Posterior vena cava (tissue), 2 donors: ENCODE measurements at places on chromosomes 11 and 22. TPM values are rescaled to one million over a fixed set of nuclear protein-coding genes. Genes with fewer than 3 reads are reported as not detected.

DNA sequence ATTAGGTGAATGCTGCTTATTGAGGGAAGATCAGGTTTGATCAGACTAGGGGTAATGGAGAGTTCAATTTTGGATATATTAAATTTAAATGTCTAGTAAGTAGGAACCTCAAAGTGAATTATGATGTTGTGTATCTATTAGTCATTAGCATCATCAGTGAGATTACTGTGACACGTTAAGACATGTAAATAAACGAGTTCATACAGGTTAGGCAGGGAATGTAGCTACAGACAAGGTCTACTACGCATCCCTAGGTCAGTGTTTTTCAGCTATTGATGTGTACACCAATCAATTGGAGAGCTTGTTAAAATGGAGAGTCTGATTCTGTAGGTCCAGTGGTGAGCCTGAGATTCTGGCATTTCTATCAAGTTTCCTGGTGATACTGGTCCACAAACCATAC, 120.1 kb upstream of the LRRC4C start:
- no peak for DNase-seq

DNA sequence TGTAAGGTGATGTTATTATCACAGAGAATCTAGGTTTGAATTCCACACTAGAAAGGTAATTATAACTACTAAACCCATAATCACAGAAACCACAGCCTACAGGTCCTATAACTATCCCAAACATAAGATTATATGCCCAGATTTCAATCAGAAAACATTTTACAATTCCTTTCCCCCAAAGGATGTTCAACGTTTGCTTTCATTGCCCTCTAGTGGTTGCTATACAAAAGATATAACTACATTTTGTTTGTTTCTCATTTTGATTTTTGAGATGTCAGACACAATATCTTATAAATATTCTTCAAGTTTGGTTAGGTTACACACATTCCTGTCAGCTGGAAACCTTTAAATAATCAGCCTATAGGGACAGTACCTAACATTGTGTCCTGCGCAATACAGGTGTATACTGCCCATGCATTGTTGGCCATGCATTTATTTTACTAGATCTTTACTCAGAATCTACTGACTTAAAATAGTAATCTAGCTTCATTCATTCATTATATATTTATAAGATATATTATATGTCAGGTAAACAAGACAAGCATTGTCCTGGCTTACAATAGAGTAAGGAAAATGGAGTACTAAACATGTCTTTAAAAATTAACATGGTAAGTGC, 530.5 kb upstream of the CCDC90B start:
- no peak for DNase-seq

DNA sequence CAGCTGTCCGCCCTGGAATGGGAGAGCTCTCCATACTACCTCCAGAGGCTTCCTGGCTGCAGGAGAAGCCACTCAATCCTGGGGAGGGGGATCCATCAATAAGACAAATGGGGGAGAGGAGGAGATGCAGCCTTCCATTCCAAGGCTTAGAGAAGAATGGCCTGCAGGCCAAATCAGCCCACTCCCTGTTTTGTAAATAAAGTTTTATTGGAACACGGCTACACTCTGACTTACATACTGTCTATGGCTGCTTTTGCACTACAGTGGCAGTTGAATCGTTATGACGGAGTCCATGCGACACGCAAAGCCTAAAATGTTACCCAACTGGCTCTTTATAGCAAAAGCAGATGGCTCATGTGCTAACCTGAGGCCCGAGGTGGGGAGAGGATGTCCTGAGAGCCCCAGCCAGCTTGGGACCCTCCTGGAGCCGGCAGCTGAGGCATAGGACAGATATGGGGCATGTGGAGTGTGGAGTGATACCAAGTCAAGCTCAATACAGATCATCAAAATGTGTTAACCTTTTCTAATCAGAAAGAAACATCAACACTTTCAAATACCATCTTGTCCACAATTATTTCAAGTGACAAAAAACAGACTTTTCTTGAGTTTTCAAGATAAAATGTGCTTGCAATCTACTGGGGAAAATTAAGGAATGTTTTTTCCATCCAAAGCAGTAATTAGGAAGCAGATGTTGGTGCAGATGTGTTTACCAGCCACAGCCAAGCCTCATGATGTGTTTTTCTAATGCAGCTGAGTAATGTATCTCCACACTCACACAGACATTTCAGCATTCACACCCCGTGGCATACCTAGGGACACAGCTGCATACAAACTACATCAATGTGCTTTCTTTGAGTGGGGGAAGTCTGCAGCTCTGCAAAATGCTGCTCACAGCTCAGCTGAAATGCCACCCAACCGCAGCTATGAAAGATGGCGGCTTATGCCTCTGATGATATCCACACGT, 181.6 kb downstream of the SHANK2 start:
- DNase-seq = no peak

- DNase-seq = no peak
Observed at GRCh38 chr11:48106166-48106565, 110.4 kb upstream of the OR4B1 start.

- DNase-seq = no peak
Observed at GRCh38 chr11:25423436-25424199, 908.3 kb upstream of the ANO3 start.

DNA sequence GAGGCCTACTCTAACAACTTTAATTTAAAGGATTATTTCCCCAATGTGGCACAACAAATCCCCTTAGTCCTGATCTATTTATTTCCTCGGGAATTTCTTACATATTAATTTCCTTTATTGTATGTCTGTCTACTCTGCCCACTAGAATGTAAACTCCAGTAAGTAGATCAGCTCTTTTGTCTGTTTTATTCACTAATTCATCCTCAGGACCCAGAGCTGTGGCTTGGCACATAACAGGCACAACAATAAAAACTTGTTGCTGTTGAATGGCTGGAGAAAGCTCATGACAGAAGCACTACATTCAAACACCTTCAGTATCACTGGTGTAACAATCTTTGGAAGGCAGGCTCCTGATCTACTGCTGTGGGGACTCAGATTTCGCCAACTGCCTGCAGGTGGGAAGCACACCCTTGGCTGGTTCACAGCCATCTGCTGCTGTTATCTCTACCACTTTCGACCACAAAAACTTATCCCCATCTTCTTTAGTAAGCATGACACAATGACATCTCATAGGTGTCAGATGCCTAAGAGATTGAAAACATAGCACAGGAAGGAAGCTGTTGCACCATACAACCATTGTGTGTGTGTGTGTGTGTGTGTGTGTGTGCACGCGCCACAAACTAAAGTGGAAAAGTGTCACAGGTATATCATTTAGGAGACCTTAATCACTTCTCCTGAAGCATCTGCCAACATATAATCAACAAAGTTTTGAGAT, 11.9 kb downstream of the HIRA start:
- DNase-seq = no peak

- no peak for DNase-seq
Observed at GRCh38 chr11:123760894-123761293, 6.6 kb upstream of the OR6X1 start.

DNA sequence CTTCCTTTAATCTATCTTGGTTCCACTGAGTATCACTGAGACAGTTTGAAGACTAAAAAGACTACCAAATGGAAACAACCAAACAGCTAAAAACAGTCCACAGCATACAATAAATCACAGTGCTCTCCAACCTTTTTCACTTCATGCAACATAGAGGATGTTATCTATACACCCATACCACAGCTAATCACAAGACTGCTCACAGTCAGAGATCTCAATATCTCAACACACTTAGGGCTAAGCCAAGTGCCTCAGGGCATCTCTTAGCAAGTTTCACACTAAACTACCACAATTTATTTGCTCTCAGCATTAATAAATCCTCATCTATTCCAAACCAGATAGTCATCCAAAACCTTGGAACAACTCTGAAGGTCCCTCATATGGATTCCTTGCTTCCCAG, 129.4 kb downstream of the SBF2 start:
- DNase-seq = no peak

GRCh38 chr11:36775130-36775529, 177.1 kb upstream of the RAG2 start:
- DNase-seq = no peak

DNA sequence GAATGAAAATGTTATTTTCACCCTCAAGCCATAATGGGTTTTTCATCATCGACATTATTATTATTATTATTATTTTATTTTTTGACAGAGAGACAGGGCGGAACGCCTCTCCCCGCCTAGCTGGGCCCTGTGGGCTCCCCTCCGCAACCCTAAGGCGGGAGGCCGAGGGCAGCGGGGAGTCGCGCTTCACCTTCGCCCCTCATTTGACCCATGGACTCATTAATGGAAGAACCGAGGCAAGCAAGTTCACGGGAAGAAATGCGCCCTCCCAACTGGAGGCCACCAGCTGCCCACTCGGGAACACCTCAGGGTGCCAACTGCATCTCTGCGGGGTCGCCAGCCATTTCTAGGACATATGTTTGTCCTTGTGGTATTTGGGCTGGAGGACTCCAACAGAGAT, 115.3 kb upstream of the KIRREL3 start:
- DNase-seq = no peak

DNA sequence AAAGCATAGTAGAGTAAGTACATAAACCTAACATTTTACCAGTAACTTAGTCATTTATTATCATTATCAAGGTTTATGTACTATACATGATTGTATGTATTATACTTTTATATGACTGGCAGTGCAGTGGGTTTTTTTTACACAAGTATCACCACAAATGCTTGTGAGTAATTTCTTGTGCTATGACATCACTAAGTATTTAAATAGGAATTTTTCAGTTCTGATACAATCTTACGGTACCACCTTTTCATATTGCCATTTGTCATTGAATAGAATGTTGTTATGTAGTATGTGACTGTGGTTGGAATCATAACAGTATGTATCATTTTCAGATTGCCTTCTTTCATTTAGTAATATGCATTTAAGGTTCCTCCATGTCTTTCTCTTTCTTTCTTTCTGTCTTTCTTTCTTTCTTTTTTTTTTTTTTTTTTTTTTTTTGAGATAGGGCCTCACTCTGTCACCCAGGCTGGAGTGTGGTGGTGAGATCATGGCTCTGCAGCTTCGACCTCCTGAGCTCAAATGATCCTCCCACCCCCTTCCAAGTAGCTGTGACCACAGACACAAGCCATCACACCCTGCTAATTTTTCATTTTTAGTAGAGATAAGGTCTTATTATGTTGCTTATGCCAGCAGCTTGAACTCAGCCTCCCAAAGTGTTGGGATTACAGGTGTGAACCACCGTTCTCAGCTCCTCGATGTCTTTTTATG, 18.6 kb downstream of the ATM start:
- no peak for DNase-seq

- peak; percentile 74 for DNase-seq
Observed at GRCh38 chr11:131672191-131672590, 301.8 kb downstream of the NTM start.

- peak; percentile 67 for DNase-seq
Observed at GRCh38 chr11:8922691-8923090, 10.1 kb downstream of the C11orf16 start.

- no peak for DNase-seq
Observed at GRCh38 chr11:34642001-34642554, 21.2 kb downstream of the EHF start.

- DNase-seq = no peak
Observed at GRCh38 chr11:131486937-131487635, 116.7 kb downstream of the NTM start.

GRCh38 chr22:46409631-46410210, 74.2 kb downstream of the TRMU start:
- DNase-seq = no peak

DNA sequence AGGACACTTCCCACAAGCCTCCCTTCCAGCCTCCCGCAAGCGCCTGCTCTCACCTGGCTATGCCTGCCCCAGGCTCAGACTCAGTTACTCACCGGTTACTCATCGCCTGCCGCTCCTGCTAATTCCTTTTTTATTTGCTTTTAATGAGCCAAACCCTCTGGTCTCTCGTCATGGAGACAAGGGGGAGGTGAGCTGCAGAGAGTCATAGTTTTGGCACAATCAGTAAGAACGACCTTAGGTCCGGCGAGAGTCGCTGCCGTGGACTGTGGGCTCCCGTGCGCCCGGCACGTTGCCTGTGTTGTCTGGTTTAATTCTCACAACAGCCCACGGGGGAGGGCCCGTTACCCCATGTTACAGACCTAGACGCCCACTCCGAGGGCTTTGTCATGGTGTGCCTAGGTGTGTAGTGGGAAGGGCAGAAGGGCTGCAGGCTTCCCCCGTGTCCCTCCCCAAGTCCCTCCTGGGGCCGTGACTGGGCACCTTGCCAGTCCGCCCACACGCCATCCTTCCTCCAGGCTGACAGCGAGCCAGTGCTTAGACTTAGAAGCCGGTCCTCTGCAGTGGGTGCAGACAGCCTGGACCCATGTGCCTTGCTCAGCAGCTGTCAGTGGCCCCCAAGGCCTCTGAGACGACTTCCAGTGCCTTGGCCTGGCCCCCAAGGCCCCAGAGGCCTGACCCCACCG, 42.2 kb downstream of the WNT7B start:
- no peak for DNase-seq

DNA sequence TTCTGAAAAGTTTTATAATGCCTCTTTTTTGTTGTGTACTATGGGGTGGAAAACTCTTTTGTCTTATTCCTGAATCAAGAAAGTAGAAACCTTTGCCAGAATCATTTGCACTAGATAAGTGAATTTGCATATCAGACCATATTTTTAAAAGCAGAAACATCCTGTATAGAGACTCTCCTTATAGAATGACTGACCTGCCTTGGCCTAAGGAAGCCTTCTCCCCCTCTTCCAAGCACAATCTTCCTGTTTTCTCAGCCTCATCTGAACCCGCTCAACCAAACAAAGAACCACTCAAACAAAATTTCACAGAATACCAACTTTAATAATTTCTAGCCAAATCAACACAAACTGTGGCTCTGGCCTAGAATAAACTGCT, 60.3 kb downstream of the SIK3 start:
- DNase-seq = no peak

DNA sequence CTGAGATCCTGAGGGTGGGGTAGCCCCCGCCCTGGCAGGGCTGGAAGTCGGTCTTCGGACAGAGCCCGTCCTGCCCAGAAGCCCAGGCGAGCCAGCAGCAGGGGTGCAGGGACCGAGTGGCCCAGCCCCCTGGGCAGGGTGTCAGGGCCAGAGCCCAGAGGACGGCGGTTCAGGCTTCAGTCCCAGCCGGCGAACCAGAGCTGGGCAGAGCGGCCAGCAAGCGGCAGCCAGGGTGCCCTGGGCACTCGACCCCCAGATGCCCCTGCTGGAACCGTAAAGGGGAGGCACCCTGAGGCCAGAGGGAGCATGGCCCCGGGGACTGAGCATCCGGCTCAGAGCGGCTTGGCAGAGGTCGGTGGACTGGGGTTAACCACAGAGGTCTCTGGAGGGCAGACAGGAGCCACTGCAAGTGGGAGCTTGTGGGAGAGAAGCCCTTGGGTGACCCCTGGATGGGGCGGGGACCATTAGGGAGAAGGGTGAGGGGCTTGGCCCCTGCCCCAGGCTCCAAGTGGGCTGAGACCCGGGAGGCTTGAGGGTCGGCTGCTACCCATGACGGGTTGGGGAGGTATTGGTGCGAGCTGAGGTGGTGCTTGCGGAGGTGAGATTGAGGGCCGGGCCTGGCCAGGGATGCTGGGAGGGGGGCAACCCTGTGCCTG, 15.9 kb downstream of the LSP1 start:
- DNase-seq = no peak

The PANX3 gene
- not detected for total RNA-seq

The KRTAP5-11 gene
- not detected for total RNA-seq

The SLC22A25 gene
- total RNA-seq = not detected

The SCGB1C1 gene
- not detected for total RNA-seq

The NXPE4 gene
- total RNA-seq = not detected

The MARK2 gene
- total RNA-seq = 20.5 TPM

The HEPN1 gene
- not detected for total RNA-seq

The MYBPC3 gene
- total RNA-seq = 0.37 TPM
